ENCODE measurements at places on chromosomes 7 and 10. TPM values are rescaled to one million over a fixed set of nuclear protein-coding genes. Genes with fewer than 3 reads are reported as not detected.

- H3K27ac ChIP-seq = no peak overlapping the region
- DNase-seq = no peak
- H3K36me3 ChIP-seq = no peaks in the 10 kb centered on the region
- no peaks in the 10 kb centered on the region for H3K27me3 ChIP-seq
Measured at GRCh38 chr10:11450427-11450826, 161.0 kb downstream of the USP6NL start.

- H3K4me1 ChIP-seq = no peaks in the 10 kb centered on the region
- no peaks in the 10 kb centered on the region for H3K27me3 ChIP-seq
- no peak overlapping the region for H3K27ac ChIP-seq
- no peaks in the 10 kb centered on the region for H3K36me3 ChIP-seq
Measured at GRCh38 chr7:4079366-4079765, 602.7 kb upstream of the FOXK1 start.

GRCh38 chr7:39894904-39895303, 55.2 kb upstream of the CDK13 start:
- H3K36me3 ChIP-seq = no peaks in the 10 kb centered on the region
- DNase-seq = no peak
- no peaks in the 10 kb centered on the region for H3K27me3 ChIP-seq
- H3K27ac ChIP-seq = no peak overlapping the region
- H3K4me1 ChIP-seq = peaks cover 3% of the 10 kb centered on the region

DNA sequence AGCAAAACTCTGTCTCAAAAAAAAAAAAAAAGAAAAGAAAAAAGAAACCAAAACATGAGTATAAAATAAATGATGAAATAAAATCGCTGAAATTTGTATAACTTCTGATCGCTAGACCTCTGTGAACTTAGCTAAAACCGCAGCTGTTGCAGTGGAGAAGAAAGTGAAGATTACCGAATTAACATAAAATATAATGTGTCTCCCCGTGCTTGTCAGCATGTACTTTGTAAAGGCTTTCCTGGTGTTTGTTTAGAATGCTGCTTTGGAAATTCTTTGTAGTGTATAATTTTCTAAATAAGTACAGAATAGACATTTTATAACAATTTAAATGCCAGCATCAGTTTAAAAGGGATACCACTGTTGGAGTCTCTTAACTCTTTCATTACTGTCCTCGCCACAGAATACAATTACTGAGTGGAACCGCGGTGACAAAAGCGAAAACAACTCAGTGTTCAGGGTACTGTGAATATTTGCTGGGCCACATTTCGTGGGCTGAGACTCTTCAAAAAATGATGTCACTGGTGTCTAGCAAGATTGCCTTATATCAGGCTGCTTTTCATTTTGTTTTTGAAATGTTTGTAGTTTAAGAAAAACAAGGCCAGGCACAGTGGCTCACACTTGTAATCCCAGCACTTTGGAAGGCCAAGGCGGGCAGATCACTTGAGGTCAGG, 167.7 kb downstream of the NSUN6 start:
- H3K4me3 ChIP-seq = no peak overlapping the region
- no peaks in the 10 kb centered on the region for H3K27me3 ChIP-seq
- no peak overlapping the region for H3K27ac ChIP-seq
- H3K36me3 ChIP-seq = no peaks in the 10 kb centered on the region
- no peaks in the 10 kb centered on the region for H3K4me1 ChIP-seq

- H3K27ac ChIP-seq = no peak overlapping the region
- DNase-seq = no peak
- no peaks in the 10 kb centered on the region for H3K27me3 ChIP-seq
- H3K36me3 ChIP-seq = no peaks in the 10 kb centered on the region
Measured at GRCh38 chr10:132357286-132358058, 25.5 kb downstream of the LRRC27 start.

Gene STEAP1B
- total RNA-seq = 0.26 TPM

Gene BMPR1A
- 26.7 TPM for total RNA-seq

Gene FGFBP3
- 0.33 TPM for total RNA-seq

Gene MPP7
- 15.5 TPM for total RNA-seq

All from heart left ventricle (tissue), 16 donors.